Activated CD4-positive, CD25-positive, alpha-beta regulatory T cell treated with anti-CD3 and anti-CD28 coated beads, Interleukin-2, amount 50 U/mL, for 16 hours (primary cell): ENCODE measurements at places on chromosomes 13 and 19.

- DNase-seq: no peak
Measured at GRCh38 chr13:70568571-70568970, 460.3 kb upstream of the KLHL1 start.

- DNase-seq: no peak
Measured at GRCh38 chr19:31146546-31147183, 202.6 kb downstream of the TSHZ3 start.

DNA sequence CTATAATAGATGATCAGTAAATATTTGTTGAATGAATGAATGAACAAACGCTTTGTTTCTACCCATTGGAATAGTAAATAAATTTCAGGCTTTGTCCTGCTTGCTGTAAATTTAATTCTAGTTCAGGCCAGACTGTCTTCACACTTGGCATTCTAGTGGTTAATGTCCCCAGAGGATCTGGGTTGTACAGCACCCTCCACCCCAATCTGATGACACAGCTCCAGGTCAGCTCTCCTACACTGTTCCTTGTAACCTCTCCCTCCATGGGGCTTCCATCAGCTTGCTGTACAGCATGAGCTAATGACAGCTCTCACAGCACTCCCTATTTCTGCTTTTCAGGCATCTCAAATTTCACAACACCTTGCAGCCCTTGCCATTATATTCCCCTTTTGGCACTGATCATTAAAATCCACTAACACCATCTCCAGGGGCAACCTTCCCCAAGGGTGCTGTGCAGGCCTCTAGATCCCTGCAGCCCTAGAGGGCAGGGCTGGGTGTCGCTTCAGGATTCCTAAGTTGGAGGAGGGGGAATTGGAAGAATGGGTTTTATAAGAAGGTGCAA, 12.7 kb upstream of the KL start:
- DNase-seq: no peak

- no peak for DNase-seq
Measured at GRCh38 chr13:80118506-80118905, 222.4 kb downstream of the SPRY2 start.

DNA sequence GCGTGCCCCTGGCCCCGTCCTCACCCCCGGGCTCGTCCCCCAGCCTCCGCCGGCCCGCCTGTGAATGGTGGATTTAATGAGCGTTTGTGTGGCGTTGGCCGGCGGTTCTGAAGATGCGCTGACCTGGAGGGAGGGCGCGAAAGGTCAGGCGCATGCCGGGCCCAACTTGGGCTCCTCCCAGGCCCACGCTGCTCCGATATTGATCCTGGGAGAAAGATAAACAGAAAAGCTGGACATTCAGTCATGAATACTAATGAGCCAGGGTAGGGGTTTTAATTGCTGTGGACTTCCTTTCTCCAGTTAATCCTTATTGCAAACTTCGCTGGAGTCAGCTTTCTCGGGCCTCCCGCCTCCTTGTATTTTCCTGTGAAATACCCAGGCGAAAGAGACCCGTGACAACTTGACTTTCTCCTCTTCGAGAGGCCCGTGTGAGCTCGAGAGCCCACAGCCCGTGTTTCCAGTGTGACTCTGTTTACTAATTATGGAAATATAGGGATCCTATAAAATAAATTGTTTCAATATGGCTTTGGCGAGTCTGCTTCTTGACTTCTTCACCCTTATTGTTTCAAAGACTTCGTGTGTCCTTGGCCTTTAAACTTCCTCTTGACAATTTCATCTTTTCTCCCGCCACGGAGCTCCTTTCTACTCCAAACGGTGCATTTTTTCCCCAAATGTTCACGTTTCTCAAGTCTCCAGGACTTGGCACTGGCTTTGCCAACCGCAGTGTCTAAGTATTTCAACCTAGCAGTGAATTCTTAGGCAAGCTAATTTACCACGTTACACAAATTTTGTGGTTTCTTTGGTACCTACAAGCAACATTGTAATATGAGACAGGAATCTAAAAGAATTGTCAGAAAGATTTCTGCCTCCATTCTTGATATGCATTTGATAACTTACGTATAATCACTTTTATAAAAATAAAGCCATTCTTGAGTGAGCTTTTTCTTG, 10.5 kb downstream of the ZIC2 start:
- no peak for DNase-seq

DNA sequence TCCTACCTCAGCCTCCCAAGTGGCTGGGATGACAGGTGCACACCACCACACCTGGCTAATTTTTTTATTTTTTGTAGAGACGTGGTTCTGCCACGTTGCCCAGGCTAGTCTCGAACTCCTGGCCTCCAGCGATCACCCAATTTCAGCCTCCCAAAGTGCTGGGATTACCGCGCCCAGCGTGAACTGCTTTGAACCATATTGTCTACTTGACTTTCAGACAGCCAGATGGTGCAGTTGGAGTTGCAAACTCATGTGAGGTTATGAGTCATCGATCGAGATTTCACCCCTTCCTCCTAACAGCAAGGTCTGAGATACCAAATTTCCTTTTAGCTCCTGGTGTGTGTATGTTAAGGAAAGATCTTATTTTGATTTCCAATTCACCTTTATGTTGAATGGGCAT, 2.7 kb downstream of the SLC27A1 start:
- DNase-seq: no peak

- DNase-seq: no peak
Measured at GRCh38 chr19:50873056-50873455, at the start of gene KLK2. KLK2 (plus strand) TSS chr19:50873439; CDS start chr19:50873474, 35 bp downstream.

DNA sequence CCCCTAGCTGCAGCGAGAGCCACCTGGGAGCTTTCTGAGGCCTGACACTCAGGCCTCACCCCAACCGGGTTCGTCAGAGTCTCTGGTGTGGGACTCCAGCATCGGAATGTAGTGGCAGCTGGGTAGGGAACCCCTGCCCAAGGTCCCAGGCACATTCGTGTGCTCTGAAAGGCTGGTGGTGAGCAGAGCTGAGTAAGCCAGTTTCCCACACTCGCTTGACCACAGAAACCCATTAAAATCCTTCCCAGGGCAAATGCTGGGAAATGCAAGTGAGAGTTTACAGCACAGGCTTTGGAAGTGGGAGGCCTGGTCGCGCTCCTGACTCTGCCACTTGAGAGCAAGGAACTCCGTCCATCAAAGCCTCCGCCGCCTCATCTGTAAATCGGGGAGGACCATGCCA, 4.2 kb downstream of the TRAPPC6A start:
- DNase-seq: no peak

- DNase-seq: no peak
Measured at GRCh38 chr19:29376855-29377354, 148.9 kb upstream of the VSTM2B start.

- no peak for DNase-seq
Measured at GRCh38 chr19:16342002-16342715, 17.5 kb downstream of the KLF2 start.

DNA sequence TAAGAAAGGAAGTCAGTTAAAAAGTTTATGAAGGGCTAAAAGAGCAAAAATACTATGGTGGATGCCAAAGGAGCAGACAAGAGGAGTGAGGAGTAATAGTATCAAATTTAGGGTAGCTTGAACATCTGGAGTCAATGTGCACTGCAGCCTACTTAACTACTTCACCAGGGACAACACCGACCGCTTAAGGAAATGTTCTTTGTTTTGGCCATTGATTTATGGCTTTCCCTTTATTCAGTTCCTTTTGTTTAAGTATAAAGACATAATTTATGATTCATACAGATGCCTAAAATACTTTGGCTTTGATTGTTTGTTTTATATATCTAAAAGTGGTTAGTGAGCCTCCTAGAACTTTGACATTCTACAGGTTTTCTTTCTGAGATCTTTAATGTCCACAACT, 276.3 kb upstream of the PRR20A start:
- no peak for DNase-seq

DNA sequence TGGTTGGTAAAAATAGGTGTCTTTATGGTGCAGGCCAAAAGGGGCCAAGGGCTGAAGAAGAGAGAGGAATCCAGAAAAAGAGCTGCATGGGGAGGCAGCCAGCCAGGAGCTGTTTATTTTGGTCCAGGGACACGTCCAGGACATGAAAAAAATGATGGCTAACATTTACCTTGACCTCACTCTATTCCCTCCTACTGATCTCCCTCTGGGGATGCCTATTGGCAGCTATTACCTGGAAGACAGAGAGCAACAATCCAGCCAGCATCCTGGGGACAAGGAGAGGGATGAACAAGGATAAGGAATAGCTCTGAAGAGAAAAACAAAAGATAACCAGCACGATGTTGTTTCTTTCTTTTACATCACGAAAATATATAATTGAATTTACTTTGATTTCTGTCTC, 1599.6 kb downstream of the SLITRK5 start:
- DNase-seq: no peak

DNA sequence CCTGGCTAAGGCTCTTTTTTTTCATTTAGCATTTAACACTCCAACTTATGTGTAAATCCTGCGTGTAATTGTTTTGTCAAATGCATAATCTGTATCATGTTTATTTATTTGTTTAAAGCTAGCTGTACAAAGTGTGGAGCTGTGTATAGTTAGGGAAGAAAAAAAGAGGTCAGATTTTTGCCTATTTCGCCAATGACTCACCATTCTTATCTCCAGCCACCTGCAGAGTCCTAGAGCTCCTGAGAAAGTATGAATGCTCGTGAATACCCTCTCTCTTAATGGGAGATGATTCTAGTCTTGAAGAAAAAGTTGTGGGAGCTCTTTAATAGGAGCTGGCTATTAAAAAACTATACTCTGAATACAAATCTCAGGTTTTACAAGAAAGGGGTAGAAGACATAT, 778.8 kb upstream of the SLITRK5 start:
- no peak for DNase-seq

DNA sequence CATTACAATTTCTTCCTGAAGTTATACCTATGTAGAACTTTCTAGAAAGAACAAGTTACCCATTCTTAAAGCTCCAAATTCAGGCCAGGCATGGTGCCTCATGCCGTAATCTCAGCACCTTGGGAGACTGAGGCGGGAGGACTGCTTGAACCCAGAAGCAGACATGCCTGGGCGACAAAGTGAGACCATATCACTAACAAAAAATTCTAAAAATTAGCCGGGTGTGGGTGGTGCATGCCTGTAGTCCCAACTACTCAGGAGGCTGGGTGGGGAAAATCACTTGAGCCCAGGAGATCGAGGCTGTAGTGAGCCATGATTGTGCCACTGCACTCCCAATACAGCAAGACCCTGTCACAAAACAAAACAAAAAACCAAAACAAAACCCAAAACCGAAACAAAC, 23.0 kb downstream of the KCNRG start:
- no peak for DNase-seq
